ENCODE measurements at places on chromosomes 2 and 18. TPM values are rescaled to one million over a fixed set of nuclear protein-coding genes. Genes with fewer than 3 reads are reported as not detected.

Gene MSH2
- total RNA-seq, result 47.8 TPM

Gene SOS1
- total RNA-seq, result 18.1 TPM

Gene GAL3ST2
- total RNA-seq, result not detected

Gene FTCDNL1
- total RNA-seq, result 2.2 TPM

Gene DCDC2C
- total RNA-seq, result 0.24 TPM
